DMS153 (cell line): ENCODE measurements at places on chromosomes 3 and 15.

DNA sequence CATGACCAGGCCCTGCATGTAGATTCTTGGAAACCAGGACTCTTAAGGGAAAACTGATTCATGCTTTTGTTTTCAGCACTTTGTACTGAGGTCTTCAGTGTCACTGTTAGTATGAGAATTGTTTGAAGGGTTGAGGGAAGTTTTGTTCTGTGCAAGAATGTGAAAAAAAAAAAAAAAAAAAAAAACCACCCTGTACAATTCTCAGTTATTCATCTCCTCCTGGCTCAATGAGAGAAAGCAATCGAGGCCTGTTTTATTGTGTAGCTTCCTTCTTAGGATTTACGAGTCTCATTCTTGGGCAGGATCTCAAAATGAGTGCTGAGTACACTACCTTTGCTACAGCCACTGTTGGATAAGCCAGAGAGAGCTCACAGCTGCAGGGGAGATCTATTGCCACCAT lies 469.5 kb downstream of the CNTN4 start:
- no peak for DNase-seq

DNA sequence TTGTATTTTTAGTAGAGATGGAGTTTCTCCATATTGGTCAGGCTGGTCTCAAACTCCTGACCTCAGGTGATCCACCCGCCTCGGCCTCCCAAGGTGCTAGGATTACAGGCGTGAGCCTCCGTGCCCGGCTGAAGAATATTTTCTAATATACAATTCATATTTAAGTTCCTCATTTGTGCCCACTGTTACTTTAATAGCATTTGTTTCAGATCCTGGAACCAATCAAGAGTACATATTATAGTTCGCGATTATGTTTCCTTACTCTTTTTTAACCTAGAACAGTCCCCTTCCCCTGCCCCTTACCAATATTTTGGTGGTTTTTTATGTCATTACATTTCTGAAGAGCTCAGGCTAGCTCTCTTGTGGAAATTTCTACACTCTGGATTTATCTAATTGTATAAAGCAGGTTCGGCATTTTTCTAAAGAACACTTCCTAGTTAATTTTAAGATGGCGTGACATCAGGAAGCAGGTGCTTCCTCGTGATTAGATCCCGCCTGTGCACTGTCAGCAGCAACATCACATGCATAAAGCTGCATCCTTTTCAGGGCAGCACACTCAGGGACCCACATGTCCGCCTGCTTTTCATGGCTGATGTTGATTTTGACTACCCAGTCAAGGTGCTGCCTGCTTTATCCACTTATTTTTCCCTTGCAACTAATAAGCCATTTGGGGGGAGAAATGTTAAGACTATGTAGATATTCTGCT lies 88.7 kb upstream of the EPHB3 start:
- peak; percentile 45 for DNase-seq

GRCh38 chr3:151707216-151707615 lies 26.5 kb upstream of the AADACL2 start:
- DNase-seq, result no peak

- no peak for DNase-seq
These were observed 32.7 kb downstream of the WDR76 start for GRCh38 chr15:43859546-43859945.

DNA sequence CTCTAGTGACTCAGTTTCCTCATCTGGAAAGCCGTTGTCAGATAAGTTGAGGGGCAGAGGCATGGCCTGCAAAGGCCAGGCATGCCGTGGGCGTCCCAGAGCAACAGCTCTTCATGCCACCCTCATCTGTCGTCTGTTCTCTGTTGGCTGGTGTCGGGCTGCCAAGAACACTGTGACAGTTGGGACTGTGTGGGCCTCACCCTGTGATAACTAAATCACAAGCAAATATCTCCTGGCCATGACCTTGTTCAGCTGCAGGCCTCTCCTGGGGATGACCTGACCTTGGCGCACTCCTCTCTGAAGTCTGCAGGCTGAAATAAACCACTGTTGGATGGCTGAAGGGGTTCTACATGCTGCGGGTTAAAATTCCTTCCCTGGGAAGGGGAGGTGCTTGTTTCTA lies 145.9 kb downstream of the SHQ1 start:
- no peak for DNase-seq

- DNase-seq, result no peak
These were observed 47.4 kb downstream of the UACA start for GRCh38 chr15:70715840-70716485.

GRCh38 chr3:195754906-195755305 lies 34.1 kb downstream of the MUC20 start:
- no peak for DNase-seq

DNA sequence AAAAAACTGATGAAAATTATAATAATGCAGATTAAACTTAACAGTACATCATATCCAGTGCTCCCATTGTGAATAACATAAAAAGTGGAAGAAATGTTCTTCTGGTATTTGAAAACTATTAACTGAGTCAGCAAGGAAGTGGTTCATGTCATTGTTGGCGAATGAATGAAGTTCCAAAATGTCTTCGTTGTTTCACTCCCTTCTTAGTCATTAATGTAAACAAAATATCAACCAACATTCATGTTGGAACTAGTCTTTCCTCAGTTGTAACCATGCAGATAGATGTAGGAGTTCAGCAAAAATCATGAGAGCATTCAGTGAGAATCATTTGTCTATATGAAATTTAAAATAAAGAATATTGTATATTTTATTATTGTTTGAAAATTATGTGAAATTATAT lies 44.1 kb upstream of the ICE2 start:
- no peak for DNase-seq

DNA sequence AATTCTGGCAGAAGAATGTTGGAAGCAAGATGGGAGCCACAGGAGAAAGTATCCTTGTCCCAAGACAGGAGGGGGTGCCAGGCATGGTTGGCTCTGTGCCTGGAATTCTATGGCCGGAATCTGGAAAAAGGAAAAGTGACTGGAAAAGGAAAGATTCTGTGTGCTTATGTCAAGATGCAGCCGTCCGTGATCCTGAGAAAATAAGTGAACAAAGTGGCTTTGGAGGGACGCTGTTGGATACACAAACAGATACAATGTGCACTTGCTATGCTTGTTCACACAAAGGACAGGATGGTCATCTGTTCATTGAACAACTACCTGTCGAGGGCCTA lies 28.5 kb upstream of the MUC20 start:
- no peak for DNase-seq

GRCh38 chr15:28963711-28964081 lies 77.9 kb downstream of the APBA2 start:
- DNase-seq, result no peak
